ENCODE measurements at places on chromosomes 6 and 20.

DNA sequence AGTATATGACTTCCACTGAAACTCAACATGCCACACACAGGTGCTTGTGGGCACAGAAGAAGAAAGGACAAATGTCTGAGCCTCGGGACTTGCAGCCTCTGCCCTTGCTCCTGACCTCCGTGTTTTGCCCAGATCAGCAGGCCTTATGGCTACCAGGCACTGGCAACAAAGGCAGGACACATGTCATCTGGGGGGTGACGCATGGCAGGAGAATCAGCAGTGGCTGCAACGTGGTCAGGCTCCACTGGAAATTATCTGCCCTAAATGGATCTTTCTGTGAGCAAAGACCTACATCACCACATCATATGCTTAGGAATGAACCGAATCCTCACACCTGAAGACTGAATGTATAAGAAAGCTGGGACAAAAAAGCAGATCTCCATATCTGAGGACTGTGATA is 78.9 kb downstream of the ELOVL5 start:
- DNase-seq = no peak

DNA sequence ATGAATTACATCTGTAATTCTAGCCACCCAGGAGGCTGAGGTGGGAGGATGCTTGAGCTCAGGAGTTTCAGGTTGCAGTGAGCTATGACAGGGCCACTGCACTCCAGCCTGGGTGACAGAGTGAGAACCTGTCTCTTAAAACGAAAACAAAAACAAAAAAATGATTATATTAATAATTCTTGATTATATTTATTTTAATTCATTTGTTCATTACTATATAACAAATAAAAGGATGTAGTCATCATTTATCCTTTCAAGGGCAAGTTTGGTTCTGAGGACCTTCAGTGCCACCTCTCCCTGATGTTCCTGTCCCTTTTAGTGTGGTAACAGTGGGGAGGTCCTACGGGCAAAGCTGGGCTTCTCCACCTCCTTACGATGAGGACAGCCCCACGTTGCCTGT is 167.1 kb upstream of the SCGN start:
- DNase-seq = no peak

DNA sequence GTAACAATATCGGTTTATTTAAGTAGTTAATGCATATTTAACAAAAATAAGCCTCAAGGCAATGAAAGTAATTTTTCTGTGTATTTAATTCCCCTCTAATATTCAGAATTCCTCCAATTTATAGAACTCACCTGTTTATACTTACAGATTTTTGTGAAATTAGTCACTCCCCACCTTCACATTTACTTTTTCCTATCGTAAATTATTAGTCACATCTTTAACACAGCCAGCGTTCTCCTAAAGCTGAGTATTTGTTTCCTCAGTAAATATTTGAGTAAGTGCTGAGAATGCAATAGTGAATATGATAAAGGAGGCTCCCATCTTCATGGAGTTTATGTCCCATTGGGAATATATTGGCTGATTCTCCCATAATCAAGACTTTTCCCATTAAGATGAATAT is 88.0 kb downstream of the SYCP2 start:
- no peak for DNase-seq

- DNase-seq = no peak
Measured at GRCh38 chr6:159065091-159065490, 20.3 kb upstream of the TAGAP start.

DNA sequence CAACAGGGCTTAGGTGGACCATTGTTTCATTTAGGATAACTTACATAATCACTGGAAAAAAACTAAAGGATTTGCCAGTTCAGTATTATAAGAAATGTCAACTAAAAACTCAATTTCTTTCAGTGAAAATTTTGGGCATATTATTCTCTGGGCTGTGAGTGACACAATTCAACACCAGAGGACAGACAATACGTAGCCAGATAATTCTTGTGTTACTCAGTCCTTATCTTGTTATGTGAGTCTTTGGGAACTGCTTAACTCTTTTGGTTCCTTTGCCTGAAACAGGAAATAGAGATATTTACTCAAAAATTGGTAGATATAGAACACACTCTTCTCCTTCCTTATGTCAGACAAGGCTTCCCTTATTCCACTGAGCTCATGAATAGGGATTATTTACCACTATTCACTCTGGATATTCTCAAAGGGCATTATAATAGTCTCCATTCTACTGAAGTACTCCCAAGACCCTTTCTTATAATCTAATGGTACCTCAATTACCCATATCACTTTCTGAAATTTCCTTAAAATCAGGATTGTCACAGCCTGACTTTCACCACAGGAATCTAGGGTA is 4.9 kb upstream of the BEND6 start:
- DNase-seq = no peak

- no peak for DNase-seq
Measured at GRCh38 chr6:160049346-160049745, 72.3 kb upstream of the SLC22A1 start.
